ENCODE measurements at places on chromosomes 11 and 22.

- no peak for DNase-seq
Measured at GRCh38 chr11:35424157-35424940, 5.0 kb upstream of the SLC1A2 start.

GRCh38 chr22:17101475-17102296, 16.9 kb downstream of the IL17RA start:
- DNase-seq = peak; percentile 89

- DNase-seq = peak; percentile 27
Measured at GRCh38 chr11:121489823-121490222, 37.1 kb upstream of the SORL1-AS1 start.

GRCh38 chr11:14386895-14387480, 28.0 kb upstream of the RRAS2 start:
- DNase-seq = no peak

DNA sequence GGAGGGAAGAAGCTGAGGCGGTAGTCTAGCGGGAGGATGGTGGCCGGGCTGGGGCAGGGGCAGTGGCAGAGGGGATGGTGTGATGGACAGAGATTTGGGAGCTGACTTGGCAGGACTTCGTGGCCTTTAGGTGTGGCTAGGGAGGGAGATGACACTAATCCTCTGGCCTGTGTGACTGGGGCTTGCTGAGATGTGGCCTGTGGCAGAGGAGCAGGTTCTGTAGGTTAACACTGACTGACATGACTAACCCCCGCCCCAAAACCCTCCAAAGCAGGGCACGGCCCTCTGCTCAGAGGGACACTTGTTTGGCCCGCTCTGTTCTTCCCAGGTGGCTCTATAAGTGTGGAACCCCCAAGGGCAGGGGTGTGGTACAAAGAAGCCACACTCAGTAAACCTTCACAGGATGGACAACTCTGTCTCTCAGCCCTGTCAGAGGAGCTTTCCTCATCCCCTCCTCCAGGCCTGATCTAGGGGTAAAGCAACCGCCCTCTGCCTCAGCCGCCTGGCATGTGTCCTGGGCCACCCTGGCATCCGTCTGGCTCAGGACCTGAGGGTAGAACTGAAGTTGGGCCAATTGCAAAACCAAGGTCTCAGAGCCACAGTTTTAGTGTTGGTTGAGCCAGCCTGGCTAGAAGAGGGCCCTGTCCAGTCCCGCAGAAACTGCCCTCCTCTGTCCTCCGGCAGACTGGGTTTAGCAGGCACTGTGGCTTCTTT, 15.6 kb downstream of the TOM1 start:
- DNase-seq = no peak

GRCh38 chr11:28442131-28442530, 333.9 kb downstream of the METTL15 start:
- no peak for DNase-seq

DNA sequence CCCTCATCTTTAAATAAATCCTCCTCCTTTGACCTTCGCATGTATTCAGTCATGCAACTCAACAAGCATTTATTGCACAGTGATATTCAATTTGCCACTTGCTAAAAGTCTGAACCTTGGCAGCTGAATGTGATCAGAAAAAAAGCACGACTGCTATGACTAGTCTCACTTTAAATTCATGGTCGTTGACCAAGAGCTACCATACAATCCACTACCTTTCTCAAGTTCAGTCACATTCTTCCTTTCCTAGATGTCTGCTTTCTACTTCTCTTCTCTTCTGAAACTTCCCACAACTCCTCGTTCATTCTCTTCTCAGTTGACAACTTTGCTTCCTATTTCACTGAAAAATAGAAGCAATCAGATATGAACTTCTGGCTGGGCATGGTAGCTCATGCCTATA, 2.0 kb upstream of the SAA1 start:
- DNase-seq = no peak

DNA sequence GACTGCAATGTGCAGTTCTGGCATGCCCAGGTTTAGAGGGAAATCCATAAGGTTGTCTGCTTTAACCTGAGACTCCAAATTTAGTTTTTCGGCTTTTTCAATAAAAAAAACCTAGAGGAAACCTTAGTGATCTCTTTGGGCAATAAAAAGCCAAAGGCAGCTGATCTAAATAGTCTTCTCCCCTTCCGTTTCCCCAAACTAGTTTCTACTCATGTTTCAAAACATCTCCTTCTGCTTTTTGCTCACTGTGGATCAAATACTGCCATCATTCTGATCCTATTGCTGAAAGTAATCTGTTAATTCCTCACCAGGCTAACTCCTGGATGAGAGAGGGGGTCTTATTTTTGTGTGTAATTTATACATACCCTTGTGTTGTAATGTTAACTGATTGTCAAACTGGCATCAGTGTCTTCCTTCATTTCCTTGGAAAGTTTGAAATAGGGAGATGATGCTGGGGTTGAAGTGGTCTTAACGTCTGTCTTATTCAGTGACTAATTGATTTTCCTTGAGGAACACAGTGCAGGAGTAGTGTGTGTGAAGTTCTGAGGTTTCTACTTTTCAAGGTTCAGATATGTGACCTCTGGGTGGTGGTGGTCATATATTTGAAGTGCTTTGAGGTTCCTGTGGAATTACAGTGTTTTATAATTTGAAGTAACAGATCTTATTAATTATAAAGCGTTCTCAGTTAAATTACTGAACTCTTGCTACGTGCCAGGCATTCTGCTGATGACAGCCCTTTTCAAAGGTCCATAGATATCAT, 55.0 kb downstream of the ARHGAP42 start:
- DNase-seq = peak; percentile 11

GRCh38 chr11:10488934-10489691, 34.0 kb downstream of the AMPD3 start:
- no peak for DNase-seq

DNA sequence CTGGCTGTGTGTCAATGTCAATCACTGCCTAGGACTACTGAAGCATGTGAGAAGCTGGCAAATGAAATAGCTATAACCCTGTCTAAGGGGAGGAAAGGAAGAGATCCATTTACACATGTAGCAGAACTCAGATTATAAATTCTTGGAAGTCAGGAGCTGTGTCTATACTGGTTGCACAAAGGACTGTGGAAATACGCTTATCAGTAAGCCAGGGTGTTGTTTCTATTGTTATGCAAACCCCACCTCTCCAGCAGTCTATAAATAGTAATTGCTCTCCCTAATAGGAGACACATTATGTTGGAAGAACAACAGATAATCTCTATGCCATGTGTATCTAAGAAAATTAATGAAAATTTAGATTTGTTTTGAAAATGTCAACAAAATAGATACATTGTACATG, 693.4 kb upstream of the CCDC90B start:
- no peak for DNase-seq

GRCh38 chr22:32232191-32232830, 22.8 kb downstream of the SLC5A4 start:
- peak; percentile 23 for DNase-seq

DNA sequence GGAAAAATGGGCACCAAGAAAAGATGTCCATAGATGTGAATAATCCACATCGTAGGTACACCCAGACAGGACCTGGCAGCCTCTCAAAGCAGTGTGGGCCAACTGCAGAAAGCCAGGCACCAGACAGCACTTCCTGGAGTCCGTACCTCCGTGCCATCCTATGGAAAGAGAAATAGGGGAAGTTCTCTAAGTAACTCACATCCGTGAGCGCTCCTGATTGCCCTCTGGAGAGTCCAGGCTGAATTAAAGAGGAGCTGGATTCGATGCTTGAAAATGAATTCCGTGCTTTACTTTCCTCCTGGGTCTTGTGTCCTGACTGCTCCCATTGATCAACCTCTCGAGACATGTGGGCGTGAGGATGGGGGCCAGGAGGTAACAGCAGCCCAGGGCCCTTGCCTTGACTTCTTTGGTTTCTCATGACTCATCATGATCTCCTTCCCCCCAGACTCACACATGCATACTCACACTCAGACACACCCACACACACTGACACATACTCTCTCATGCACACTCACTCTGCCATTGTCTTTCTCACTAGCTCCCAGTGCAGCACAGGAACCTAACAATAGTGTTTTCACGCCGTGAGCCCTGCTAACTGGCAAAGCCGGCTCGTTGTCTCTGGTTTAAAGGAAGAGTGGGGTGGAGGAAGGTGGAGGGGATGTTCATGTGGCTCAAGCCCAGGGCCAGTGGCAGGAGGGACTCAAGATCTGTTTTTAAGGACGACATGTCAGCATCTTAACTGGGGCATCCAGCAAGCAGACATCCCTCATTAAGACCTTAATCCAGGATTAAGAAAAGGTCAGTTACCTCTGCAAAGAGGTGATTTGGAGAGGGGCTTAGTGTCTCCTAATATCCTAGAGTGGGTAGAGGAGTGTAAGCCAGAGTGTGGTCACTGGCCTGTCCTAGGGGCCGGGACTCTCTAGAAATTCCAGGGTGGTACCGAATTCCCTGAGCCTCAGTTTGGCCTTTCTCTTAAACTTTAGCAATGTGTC, 104.2 kb downstream of the SCN3B start:
- DNase-seq = peak; percentile 37

DNA sequence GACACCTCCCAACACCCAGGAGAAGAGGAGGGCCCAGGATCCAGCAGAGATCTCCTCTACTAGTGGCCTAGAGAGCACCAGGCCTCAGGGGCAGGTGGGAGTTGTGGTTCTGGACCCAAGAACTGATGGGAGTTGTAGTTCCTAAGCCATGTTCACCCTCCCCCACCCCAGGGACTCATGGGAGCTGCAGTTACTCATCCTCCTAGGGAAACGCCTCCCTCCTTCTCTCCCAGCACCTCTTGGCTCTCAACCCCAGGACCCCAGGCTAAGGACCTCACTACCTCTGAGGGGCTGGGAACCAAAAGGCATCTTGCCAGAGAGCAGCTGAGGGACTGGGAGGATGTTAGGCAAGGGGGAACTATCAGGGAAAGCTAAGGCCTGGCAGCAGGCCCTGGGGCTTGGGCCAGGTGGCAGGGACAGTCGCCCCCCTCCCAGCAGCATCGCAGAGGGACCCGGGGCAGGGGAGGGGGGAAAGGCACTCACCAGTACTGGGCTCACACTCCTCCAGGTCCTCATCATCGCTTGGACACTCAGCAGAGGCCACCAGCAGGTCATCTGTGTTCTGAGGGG, 28.9 kb downstream of the SLC22A12 start:
- DNase-seq = peak; percentile 16

- no peak for DNase-seq
Measured at GRCh38 chr11:45809456-45810395, 4.8 kb downstream of the SLC35C1 start.

- no peak for DNase-seq
Measured at GRCh38 chr11:69437001-69437875, 44.2 kb upstream of the LINC01488 start.

DNA sequence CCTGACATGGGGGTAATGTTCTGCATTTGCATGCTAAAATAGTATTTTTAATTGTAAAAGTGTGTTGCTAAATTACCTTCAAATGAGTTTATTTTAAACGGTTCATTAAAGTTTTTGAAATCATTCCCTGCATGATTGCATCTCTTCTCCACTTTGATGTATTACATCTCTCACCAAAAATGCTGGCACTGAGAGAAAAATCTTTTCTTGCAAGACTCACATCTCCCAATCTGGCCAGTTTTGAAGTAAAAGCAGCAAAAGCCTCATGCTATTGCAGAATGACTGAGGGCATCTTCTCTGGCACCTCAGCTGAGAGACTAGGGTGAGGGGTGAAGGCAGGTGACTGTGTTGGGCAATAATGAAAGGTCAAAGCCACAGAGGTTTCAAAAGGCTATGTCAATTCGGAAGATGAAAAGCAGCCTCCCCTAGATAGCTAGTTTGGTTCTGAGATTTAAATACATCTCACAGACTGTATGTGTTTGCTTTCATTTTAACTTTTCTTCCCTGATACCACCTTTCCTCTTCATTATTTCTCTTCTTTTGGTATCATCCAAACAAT, 292.2 kb upstream of the RAG2 start:
- DNase-seq = no peak

DNA sequence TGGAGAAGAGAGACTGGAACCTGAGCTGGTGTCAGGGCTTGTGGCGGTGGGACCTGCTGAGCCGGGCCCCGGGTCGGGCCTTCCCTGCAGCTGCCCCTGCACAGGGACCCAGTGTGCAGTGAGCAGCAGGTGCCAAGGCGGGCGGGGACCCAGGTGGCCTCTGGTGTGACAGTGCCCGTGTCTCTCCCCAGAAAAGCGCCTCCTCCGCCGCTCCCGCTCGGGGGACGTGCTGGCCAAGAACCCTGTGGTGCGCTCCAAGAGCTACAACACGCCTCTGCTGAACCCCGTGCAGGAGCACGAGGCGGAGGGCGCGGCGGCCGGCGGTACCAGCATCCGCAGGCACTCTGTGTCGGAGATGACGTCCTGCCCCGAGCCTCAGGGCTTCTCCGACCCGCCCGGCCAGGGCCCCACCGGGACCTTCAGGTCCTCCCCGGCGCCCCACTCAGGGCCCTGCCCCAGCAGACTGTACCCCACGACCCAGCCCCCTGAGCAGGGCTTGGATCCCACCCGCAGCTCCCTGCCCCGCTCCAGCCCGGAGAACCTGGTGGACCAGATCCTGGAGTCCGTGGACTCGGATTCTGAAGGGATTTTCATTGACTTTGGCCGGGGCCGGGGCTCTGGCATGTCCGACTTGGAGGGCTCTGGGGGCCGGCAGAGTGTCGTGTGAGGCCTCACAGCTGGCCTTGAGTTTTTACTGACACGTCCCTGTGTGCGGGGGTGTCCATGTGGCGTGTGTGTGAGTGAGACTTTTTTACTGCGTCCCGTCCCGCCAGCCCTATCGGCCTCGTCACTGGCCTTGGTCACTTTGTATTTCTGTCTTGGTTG, 15.6 kb upstream of the ARHGAP8 start:
- no peak for DNase-seq

DNA sequence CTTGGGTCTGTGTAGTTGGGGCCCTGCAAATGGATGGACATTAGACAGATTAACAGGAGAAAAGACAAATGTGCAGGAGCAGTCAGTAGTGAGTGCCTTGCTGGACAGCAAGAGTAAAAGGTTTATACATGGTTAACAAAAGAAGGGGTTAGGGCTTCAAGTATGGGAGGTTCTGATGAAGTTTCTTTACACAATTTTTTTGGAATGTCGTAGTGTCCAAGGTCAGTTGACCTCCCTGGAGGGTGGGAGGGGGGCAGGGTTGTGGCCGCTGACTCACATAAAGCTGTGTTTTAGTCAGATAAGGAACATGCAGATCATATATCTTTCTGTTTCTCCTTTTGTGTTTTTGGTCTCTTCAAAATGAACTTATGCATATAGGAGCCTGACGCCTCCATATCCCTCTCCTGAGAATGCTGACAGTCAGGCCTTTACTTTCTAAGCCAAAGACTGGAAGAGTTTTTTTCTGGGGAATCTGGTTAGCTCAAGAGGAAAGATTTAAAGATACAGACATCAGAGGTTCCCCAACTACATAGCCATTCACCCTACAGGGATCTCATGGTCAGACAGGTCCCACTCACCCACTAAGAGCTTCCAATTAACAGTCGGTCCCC, 134.3 kb downstream of the NECTIN1 start:
- DNase-seq = peak; percentile 87

- no peak for DNase-seq
Measured at GRCh38 chr11:125079151-125079877, 16.2 kb downstream of the SLC37A2 start.

- no peak for DNase-seq
Measured at GRCh38 chr11:61916737-61917333, 531 bp downstream of the RAB3IL1 start.

GRCh38 chr22:24481641-24482040, 13.5 kb upstream of the UPB1 start:
- no peak for DNase-seq

- peak; percentile 93 for DNase-seq
Measured at GRCh38 chr11:57566005-57566904, 1.2 kb downstream of the UBE2L6 start.

- no peak for DNase-seq
Measured at GRCh38 chr11:37857726-37858125, 1259.7 kb upstream of the RAG2 start.
